T47D (cell line): ENCODE measurements at places on chromosomes 4 and X.

DNA sequence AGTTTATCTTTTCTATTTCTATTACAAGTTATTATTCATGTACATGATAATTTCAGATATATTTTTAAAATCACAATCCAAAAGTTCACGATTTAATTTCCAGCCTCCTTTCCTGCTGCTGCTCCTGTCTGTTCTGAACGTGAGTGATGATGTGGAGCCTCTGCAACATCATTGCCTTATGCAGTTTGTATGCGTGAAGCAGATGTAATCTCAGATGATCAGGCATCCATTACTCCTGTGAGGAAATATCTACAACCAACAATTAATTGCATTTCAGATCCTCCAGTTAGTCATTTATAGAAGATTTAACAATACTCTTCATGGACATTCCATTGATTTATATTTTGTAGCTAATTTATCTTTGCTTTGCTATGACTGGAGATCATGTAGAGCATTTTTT, 668.7 kb upstream of the EPHA5 start:
- no peak for DNase-seq

DNA sequence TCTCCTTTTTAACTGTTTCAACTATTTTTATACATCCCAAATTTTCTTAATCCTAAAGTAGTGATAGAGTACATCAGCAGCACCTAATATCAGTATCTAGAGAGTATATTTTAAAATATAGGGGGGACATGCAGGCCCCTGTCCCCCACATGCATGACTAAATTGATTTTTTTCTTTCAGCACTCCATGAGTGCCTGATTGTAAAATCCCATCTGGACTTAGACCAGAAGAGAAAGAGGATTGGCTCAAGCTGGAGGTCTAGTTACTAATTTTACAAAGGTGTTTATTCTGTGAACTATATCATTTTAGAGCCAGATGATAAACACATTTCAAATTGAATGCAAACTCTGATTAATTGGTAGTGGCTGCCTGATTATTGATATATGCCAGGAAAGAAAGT, 1533.9 kb upstream of the PABPC4L start:
- DNase-seq: no peak

GRCh38 chr4:156528216-156528615, 443.4 kb downstream of the PDGFC start:
- DNase-seq: no peak

DNA sequence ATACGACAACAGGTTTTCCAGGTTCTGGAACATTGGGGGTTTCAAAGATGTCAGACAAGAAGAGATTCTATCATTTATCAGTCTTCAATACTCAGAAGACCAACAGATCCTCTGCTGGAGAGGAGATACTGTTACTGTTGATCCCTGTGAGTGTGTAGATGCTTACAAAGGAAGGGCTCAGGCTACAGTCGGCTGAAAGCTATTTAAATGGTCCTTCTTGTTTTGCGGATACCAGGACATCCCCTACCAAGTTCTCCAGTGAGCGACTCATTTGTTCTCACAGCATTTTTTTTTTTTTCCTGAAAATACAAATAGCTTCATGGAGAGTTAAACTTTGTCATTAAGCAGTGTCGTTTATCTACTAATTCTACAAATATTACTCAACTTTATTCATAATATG, 201.6 kb downstream of the CAMK2D start:
- no peak for DNase-seq

GRCh38 chr4:65535113-65535512, 135.2 kb downstream of the EPHA5 start:
- no peak for DNase-seq

- DNase-seq: peak; percentile 23
Observed at GRCh38 chr4:108030332-108030731, 40.6 kb downstream of the HADH start.

GRCh38 chrX:68365341-68365740, 68.0 kb downstream of the OPHN1 start:
- DNase-seq: no peak

- DNase-seq: no peak
Observed at GRCh38 chr4:108008721-108009120, 19.0 kb downstream of the HADH start.

GRCh38 chr4:38868059-38868960, 704 bp downstream of the FAM114A1 start:
- peak; percentile 20 for DNase-seq

DNA sequence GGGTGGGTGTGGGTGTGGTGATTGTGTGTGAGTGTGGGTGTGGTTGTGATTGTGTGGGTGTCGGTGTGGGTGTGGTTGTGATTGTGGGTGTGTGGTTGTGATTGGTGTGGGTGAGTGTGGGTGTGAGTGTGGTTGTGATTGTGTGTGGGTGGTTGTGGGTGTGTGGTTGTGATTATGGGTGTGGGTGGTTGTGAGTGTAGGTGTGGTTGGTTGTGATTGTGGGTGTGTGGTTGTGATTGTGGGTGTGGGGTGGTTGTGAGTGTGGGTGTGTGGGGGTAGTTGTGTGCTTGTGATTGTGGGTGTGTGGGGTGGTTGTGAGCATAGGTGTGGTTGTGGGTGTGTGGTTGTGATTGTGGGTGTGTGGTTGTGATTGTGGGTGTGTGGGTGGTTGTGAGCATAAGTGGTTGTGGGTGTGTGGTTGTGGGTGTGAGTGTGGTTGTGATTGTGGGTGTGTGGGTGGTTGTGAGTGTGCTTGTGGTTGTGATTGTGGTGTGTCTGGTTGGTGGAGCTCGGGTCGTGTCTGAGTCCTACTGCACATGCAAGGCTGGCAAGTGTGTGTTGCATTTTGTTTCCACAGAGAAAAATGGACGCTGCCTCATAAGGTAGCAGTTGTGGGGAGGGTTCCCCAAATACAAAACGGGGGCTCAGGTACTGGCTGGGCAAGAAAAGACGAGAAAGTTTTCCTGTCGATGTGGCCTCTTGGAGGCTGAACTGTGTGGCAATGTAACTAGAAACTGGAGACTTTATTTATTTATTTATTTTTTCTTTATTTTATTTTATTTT, 116.7 kb downstream of the UBE2K start:
- peak; percentile 42 for DNase-seq
